Anterior cingulate cortex (tissue), 58 donors: ENCODE measurements at places on chromosomes 16 and 17.

- DNase-seq: no peak
Observed at GRCh38 chr16:5206331-5206990, 108.9 kb upstream of the EEF2KMT start.

DNA sequence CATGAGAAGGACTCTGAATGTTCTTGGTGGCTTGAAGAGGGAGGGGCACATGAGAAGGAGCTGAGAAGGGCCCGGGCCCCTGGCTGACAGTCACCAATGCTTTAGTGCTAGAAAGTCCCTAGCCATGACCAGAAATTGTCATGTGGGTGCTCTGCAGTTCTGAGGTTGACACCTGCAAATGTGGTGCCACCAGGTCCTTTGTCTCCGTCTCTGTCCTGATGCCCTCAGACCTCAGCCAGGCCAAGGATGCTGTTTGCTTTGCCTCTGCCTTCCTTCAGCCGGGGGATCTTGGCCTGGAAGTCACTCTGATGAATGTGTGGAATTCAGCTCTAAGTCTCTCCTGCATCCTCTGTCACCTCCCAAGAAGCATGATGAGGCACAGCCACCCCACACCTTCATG lies 63.6 kb downstream of the TNFRSF13B start:
- no peak for DNase-seq

DNA sequence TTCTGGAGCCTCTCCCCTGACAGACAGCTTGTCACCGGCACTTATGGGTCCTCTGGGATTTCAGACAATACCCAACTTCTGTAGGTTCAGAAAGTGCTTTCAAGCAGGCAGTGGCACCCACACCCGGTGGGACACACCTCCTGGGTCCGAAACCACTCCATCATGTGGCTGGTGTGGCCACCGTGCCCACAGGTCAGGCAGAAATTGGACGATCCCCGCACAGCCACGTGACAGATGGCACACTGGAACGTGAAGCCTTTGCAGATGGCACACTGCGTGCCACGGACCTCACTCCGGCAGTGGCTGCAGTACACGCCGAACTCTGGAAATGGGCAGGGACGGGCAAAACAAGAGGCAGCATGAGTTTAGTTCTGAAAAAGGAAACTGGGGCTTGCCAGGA lies 99.5 kb upstream of the FA2H start:
- DNase-seq: no peak

DNA sequence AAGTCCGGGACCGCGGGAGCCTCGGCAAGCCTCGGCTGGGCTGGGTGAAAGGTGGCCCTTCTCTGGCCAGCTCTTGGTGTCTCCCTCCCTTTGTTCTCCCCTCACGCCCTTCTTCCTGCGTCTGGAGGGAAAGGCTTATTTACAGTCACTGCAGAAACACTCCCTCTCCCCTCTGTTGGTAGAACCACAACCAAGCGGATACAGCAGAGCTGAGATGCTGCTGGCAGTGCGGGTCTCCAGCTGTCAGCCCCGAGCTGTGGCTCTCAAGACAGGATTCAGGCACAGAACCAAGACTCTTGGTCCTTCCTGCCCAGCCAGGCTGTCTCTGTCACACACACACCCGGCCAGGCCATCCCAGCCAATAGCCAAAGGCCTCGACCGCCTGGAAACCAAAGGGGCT lies 133.3 kb downstream of the ENGASE start:
- no peak for DNase-seq

DNA sequence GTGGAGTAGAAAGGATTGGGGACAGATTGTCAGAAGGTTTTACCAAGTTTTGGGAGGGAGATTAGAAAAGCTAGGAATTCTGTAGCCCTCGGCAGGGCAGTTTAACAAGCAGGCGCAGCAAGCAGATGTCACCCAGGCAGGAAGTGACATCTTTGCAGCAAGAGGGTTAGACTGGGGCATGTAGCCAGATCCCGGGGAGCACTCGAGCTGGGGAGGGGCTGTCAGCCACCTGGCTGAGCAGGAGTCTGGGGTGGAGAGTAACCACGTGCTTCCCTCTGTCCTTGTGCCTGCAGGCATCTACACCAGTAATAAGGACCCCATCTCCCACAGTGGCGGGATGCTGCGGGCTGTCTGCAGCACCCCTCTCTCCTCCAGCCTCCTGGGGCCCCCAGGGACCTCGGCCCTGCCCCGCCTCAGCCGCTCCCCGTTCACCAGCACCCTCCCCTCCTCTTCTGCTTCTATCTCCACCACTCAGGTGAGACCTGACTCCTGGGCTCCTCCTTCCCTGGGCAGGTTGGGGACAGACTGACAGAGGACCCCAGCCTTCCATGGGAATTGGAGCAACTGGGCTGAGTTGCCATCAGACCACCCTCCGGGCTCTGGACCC lies 12.2 kb downstream of the MLLT6 start:
- no peak for DNase-seq

DNA sequence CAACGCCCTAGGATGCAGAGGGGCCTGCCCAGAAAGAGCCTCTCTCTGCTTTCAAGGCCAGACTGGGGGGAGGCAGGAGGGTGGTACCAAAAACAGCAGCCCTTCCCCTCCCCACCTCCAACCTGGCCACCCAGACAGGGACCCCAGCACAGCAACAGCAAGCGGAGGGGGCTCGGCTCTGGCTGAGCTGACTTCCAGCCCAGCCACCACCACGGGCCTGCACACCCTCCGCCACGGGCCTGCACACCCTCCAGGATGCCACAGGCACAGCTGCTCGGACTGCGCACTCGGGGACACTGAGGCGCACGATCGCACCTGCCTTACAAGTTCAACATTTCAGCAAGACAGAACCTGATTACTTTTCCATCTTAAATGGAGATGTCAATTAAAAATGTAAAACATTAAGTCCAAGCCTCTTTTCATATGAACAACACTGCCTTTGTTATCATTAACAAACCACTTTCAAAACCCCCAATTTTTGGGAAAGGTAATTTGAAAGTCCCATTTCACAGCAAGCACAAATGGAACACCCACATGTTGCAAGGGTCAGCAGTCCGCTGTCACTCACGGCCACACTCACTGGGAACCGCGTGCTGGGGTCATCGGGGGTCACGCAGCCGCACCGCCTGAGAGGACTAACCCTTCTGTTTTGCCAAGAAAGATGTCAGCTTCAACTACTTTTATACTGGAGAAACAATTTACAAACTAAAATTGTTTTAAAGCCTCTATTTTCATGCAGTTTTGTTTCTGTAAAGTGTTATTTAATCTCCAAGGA lies 76.4 kb downstream of the ANKRD11 start:
- no peak for DNase-seq

DNA sequence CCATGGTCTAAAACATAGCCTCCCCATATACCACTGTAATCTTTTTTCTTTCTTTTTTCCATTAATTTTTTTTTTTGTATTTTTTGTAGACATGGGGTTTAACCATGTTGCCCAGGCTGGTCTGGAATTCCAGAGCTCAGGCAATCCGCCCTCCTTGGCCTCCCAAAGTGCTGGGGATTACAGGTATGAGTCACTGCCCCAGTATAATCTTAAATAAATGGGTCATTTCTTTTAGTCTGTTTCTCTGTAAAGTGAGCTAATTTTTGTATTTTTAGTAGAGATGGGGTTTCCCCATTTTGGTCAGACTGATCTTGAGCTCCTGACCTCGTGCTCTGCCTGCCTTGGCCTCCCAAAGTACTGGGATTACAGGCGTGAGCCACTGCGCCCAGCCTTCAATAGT lies 5.7 kb upstream of the NME1 start:
- no peak for DNase-seq

DNA sequence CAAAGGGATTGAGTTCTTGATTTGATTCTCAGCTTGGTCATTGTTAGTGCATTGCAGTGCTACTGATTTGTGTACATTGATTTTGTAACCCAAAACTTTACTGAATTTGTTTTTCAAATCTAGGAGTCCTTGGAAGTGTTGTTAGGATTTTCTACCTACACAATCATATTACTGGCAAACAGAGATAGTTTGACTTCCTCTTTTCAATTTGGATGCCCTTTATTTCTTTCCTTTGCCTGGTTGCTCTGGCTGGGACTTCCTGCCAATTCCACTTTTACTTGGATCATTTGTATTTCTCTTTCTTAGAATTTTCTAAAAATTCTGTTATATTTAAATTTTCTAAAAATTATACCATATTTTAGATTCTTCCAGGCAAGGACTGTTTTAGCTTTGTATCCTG lies 151.1 kb downstream of the FTO start:
- DNase-seq: no peak

DNA sequence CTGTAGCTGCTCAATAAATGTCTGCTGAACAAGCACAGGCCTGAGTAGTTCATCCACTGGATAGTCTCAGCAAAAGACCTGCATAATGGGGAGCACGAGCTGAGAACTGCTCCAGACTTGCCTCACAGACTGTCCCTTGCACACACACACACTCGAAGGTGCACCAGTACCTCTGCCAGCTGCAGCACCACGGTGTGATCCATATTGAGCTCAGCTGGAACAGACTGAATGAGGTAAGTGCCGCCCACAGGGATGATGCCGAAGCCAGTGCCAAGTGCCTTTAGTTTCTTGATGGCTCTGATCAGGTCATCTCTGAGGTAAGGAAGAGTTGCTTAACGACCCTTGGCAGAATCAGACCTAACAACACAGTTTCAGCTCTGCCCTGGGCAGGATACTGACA lies 11.6 kb downstream of the SNF8 start:
- DNase-seq: no peak

DNA sequence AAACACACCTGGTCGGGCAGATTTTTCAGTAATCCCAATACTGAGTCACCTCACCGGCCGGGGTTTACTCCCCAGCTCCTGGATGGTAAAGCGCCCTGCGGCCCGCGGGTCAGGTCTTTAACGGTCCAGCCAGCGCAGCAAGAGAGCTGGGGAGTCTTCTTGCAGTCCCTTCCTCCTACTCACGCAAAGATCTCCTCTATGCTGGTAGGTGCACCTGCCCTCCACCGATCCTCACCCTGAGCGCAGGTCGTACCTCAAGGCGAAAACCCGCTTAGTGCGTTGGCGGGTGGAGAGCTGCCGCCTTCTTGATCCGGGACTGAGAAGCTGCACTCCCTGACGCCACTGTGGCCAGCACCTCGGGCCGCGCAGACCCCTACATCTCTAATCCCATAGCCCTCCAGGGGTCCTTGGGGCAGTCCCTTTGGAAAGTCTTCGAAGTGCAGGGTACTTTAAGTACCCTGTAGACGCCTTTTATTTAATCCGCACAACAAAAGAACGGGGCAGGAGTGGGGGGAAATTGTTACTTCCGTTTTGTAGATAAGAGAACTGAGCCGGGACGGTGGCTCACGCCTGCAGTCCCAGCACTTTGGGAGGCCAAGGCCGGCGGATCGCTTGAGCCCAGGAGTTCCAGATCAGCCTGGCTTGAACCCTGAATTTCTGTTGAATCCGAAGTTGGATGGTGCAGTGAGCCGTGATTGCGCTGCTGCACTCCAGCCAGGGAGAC lies 10.4 kb upstream of the HOXB13 start:
- DNase-seq: no peak

- no peak for DNase-seq
Observed at GRCh38 chr16:17571499-17572093, 100.8 kb upstream of the XYLT1 start.

DNA sequence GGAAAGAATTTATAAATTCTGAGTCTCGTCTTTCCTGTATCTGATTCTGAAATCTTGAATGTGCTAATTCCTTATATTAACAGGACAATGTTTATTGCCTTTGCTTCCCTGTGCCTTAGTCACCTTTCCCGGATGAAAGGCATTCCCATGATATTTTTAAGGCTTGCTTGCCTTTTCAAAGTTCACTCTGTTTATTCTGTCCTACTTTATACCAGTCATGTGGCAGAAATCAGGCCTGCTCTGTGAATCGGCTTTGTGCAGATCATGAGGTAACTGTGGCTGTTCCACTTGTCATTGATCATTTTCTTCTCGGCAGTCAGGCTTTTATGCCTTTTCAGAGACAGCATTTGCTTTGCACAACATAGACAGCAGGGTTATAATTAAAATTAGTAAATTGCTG lies 28.8 kb upstream of the ABCC11 start:
- no peak for DNase-seq

DNA sequence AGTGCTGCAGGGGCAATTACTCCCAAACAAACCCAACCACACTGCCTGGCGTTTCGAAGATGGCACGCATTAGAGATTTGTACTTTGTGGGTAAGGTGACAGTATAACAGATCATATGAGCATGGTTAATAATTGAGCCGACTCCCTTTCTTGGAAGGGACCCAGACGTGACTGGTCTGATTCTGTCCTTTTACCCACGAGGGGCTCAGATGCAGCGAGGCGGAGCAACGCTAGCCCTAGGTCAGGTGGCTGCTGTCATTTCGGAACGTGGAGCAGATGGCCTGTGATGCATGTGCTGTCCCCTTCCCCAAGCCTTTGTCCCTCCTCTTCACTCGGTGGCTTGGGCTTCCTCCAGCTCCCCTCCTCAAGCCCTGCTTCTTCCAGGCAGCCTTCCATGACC lies 84.2 kb downstream of the SNX29 start:
- no peak for DNase-seq

- no peak for DNase-seq
Observed at GRCh38 chr16:3879258-3879886, 1.1 kb downstream of the CREBBP start.

DNA sequence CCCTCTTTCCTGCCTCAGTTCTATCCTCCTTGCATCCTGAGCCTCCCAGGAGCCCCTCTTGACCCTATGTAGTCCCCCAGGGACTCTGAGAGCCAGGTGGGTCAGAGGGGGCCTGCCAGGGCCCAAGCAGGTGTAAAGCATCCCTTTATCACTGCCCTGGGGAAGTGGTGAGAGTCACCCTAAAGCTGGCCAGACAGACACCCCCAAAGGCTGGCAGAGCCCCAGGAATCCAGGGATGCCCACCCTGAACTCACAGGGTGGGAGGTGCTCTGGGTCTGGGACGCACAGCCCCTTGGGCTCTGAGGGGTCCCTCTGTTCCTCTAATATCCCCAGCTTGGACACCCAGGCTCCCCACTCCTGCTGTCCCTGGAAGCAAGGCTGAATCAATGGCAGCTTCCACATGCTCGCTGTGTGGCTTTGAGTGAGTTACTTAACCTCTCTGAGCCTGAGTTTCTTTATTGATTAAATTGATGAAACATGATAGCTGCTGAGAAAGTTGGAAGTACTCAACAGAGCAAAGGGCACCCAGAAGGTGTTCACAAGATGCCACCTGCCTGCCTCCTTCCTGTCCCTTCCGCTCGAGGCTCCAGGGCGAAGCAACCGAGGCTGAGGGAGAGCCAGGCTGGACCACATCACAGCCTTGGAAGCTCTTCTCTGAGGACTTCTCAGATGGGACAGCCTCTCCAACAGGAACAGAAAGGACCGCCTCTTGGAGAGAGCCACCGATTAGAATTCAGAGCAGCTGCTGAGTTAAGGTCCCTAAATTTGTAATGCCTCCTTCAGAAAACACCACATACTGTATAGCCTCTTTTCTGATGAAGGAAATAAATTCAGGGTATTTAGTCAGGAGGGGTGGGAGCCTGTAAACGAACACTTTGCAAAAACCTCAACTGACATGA lies 67.1 kb upstream of the DOC2B start:
- DNase-seq: no peak

DNA sequence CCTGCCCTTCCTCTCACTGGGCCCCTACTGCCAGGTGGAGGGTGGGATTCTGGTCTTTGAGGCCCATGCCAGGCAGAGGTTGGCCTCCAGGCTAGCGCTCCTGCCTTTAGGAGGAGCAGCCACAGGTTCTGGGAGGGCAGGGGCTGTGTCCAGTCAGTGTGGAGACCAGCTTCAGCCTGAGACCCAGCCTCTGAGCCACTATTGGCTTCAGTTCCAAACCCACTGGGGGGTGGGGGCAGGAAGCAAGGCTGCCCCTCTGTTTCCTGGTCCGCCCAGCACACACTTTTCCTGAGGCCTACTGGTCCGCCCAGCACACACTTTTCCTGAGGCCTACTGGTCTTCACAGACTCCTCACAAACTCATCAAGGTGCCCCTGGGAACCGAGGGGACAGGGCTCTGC lies 16.4 kb downstream of the SLC5A10 start:
- DNase-seq: no peak

- DNase-seq: no peak
Observed at GRCh38 chr16:88662222-88662842, 559 bp downstream of the MVD start.
